Nephron progenitor cell (in vitro differentiated cells): ENCODE measurements at places on chromosomes 1 and 21.

GRCh38 chr1:162022626-162023025, 1.0 kb downstream of the OLFML2B start:
- no peak for DNase-seq

DNA sequence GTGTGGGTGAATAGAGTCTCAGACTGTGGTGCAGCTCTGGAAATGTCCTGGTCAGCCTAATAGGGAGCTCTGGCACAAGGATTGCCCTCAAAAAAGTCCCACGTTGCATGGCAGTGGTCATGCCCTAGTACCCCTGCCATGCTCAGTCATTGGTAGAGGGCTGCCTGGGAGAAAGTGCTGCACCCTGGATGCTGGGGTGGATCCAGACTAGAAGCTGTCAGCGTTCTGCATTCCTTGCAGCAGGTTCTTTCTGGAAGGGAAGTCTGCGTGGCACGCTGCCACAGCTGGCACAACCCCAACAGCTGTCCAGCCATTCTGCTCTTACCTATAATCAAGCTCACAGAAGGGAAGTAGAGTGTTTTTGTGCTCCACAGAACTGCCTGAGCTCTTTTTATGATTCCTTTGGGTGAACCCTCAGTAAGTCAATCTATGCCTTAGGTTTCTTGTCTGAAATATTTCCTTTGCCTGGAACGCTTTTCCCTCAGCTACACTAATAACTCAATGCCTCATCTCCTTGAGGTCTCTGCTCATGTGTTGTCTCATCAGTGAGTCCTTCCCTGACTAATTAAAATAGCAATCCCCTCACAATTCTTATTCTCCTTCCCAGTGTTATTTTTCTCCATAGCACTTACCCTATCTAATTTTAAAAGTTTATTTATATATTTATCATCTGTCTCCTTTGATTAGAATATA, 61.5 kb upstream of the JAK1 start:
- DNase-seq = no peak

DNA sequence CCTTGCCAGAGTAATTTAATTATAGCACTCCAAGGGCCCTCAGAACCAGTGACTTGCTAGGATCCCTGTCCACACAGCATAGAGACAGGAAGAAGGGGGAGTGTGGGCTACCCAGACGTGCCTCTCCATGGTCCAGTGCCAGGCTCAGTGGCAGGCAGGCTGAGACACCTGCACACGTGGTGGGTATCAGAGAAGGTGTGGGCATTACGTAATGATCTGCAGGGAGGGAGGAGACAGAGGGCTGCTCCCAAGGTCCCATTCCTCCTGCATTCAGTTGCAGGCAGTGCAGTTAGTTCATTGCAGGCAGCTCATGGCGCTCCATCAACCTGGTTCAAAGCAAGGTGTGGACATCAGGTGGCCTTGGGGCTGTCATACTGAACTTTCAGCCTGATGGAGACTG, 49.9 kb downstream of the C8B start:
- DNase-seq = no peak

DNA sequence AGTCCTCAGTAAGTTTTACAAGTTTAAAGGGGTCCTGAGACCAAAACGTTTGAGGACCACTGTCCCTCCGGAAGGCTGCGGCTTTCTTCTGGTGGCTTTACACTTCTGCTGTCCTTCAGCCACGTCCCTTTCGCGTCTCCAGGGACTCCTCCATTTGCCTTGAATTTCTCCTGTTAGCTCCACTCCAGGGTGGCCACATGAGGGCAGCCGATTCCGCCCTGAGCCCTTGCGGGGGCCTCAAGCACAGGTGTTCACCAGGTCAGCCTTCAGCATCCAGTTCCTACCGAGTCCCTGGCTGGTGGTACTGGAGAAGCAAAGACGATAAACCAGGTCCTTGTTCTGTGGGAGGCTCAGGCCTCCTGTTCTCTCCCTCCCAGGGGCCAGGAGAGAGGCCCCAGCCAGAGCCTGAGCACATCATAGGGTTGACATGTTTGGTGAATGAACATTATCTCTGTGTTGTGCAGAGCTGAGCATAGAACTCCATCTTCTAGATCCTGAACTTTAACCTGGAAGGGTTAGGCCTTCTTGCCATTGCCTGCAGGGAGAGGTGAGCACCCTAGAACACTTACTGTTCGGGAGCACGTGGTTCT, 27.4 kb upstream of the COQ8A start:
- peak; percentile 54 for DNase-seq

DNA sequence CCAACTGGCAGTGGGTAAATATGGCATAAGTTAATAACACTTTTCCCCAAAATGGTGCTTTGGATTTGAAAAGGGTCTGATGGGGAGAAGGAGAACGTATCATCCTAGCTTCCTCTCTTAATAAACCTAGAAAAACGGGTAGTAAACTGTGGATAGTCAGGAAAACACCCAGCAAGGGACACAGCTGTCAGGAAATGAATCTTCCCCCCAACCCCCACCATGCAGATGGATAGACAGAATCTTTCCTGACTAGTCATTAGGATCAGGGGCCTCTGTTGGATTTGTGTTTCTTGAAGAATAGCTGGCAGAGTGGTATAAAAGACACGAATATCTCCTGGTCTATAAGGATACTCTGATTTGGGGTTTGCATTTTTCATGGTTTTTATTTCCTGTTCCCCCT, 22.5 kb upstream of the LAX1 start:
- DNase-seq = no peak
